ENCODE measurements at places on chromosomes 6 and 20. TPM values are rescaled to one million over a fixed set of nuclear protein-coding genes. Genes with fewer than 3 reads are reported as not detected.

The TRIM27 gene
- 53.4 TPM for total RNA-seq

The F13A1 gene
- total RNA-seq, result not detected

The BMP7 gene
- not detected for total RNA-seq

The SRMS gene
- not detected for total RNA-seq

The TRAPPC3L gene
- total RNA-seq, result not detected

The HSPA1L gene
- 1.2 TPM for total RNA-seq

The AIF1 gene
- total RNA-seq, result not detected

The PROCR gene
- 37.7 TPM for total RNA-seq

The THEMIS gene
- not detected for total RNA-seq

The PRDM13 gene
- total RNA-seq, result not detected

The ATXN1 gene
- total RNA-seq, result 35.3 TPM

The BPI gene
- not detected for total RNA-seq

The DLL1 gene
- total RNA-seq, result under 0.01 TPM

The RPS18 gene
- total RNA-seq, result 1,202 TPM

The OXT gene
- not detected for total RNA-seq

The POM121L2 gene
- not detected for total RNA-seq

The TMEM200A gene
- total RNA-seq, result 402 TPM

The OLIG3 gene
- total RNA-seq, result not detected

The KIF25 gene
- total RNA-seq, result 0.14 TPM

The C6orf58 gene
- total RNA-seq, result not detected

The HAO1 gene
- not detected for total RNA-seq

The C20orf204 gene
- 0.88 TPM for total RNA-seq

The MCCD1 gene
- not detected for total RNA-seq

The RUNX2 gene
- 8.3 TPM for total RNA-seq

The LKAAEAR1 gene
- total RNA-seq, result not detected

The TREML2 gene
- total RNA-seq, result not detected

The COL9A1 gene
- not detected for total RNA-seq
